Activated T-cell treated with anti-CD3 and anti-CD28 coated beads, Interleukin-2, amount 50 U/mL, for 4 hours (primary cell): ENCODE measurements at places on chromosomes 6 and 20.

GRCh38 chr6:42026540-42026939, 23.8 kb upstream of the TAF8 start:
- no peak for DNase-seq

DNA sequence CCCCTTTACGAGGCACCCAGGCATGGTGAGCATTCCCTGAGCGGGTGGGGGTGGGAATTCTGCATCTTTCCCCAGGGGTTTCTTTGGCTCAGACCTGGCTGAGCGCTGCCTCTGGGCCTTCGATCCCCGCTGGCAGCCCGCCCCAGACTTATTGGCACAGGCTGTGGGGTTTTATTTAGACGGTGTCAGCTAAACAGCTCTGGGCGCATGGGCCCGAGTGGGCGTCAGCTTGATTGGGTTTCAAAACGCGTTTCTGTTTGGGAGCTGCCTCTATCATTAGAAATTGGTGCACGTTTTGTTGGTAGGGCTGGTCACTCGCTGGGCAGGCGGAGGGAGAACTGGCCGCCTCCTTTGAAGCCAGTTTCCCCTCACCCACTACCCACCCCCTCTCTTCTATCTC, 21.0 kb downstream of the PMEPA1 start:
- no peak for DNase-seq

- no peak for DNase-seq
Measured at GRCh38 chr6:54802775-54803634, 43.6 kb upstream of the FAM83B start.

GRCh38 chr6:39199976-39200375, 29.3 kb downstream of the KCNK5 start:
- no peak for DNase-seq

DNA sequence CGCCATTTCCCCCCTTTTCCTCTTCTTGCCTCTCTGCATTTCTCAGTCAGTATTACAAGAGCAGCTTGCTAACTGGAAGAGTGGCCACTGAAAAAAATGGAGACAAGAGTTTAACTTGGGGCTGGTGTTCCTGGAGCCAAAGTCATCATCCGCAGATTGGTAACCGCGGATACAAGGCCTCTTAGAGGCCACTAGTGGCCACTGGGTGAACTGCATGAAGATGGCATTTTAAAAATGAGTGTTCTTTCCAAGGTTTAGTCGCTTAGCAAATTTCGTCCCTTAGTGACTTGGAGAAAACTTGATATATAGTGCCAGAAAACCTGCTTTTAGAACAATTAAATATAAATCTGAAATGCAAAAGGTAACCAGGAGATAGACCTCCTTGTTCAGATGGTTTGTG, 4.8 kb downstream of the F13A1 start:
- no peak for DNase-seq

DNA sequence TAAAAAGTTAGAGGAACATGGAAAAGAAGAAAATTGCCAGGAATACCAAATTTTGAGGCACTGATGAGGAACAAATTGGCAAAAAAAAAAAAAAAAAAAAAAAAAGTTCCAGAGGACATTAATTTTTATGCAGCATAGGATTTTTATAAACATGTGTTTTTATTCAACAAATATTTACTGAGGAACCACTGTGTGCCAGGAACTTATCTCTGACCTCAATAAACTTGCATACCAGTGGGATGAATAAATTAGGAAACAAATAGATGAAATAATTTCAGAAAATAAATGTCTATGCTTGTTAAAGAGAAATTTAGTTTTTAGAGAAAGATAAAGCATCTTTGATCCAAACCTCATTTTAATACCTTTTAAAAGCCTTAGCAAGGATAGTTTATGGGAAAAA, 175.1 kb downstream of the PDE10A start:
- DNase-seq: no peak

DNA sequence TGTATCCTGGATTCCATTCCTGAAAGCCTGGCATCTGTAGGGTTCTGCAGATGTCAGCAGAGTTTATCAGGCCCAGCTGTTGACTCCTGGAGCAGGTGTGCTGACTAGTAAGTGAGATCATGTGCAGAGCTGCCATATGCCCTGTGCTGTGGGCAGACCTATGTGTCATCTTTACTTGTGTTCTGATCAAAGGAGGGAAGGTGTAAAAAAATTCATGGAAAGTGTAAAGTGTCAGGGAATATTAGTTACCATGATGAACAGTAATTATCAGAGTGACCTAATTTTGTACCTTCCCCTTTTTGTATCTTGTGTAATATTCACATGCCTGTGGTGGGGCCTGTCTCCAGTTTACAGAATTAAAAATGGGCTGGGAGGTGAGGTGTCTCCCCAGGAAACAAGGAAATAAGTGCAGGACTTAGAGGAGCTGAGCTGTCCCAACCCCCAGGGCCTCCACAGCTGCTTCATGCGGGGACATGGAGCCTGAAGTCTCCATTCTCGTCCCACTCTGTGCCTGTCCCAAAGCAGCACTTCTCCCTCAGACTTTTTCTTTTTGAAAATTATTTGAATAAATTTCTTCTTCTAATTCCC, 148.2 kb upstream of the GGTLC1 start:
- no peak for DNase-seq

GRCh38 chr6:157788180-157788579, 34.9 kb upstream of the SNX9 start:
- no peak for DNase-seq

DNA sequence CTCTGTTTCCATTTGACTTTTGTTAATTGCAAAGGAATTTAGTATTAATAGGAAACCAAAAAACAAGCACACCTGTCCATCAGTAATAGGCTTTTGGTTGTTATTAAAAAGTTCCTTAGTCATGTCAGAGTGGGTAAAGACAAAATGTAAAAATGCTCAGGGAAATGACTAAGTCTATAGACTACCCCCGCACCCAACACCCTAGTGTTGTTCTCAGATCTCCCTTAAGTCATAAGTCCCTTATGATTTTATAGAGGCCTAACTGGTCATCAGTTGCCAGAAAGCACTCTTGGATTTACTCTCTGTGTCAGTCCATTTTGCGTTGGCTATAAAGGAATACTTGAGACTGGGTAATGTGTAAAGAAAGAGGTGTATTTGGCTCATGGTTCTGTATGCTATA, 52.8 kb downstream of the MAP3K4 start:
- DNase-seq: no peak

DNA sequence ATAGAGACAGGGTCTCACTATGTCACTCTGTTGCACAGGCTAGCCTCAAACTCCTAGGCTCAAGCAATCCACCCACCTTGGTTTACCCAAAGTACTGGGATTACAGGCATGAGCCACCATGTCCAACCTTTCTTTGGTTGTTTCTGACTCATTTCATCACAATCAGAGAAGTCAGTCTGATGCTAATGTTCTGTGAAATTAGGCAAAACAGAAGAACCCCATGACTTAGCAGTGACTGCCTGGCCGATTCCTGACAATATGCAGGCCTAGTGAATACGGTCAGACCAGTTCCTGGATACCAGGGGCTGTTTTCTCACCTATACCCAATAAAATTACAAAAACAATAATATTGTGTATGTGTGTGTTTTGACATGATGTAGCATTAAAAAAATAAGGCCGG, 58.8 kb upstream of the BTN3A2 start:
- no peak for DNase-seq

- DNase-seq: no peak
Measured at GRCh38 chr6:28589234-28589956, 63.7 kb downstream of the GPX5 start.

DNA sequence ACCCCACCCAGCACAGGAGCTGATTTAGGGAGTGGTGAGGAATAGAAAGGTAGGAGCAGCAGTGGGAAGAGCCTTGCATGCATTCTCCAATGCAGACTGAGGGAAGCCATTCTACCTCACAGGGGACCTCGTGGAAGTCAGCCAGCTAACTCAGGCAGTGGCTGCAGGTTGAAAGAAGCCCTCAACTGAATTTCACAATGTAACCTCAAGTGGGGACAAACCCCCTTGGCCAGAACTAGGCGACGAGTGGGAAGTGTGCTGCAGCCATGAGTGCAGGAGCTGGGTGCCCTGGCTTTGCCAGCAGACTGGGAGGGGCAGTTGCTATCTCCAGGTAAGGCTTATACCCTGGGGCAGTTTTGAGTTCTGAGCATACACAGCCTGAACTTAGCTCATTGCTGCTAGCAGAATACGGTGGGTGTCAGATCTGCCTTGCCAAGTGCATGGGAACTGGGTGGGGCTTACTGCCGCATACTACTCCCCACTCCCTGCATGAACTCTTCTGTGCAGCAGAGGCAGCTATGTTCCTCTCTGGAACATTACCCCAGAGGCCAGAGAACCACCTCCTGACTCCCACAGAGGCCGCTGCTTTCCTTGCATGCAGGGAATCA, 126.5 kb downstream of the CDK19 start:
- no peak for DNase-seq

DNA sequence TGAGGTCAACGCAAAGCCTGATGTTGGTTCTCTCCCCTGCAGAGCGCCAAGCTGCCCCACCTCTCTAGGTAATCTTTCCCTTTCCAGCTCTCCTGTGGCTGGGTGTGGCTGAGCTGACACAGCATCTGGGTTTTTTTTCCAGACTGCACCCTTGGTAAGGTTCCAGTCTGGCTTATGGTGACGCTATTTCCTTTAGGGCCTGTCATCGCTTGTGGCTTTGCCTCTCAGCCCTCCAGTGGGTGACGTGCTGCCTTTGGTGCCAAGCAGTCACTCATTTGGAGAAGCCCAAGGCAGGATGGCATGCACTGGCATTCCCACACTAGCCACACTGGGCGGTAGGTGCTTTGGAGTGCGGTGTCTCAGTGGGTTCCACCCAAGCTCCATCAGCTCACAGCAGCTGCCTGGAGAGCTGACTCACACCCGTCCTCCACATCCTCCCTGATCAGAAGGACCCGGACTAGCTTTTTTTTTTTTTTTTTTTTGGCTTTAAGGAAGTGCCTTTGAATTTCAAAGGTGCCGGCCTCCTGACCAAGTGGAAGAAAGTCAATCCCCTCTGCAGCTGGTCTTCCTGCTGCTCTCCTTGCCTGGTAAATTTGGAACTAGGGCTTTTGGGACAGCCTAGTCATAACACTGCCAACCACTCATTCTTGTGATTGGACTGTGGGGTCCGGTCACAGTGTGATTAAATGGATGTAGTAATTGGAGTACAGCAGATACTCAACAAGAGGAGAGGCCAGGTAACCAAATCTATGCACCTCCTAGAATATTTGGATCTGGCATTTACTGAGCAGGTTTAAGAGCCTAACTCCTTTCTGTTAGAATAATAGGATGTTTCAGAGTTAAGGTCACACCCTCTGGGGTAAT, 153.6 kb downstream of the CD83 start:
- peak; percentile 32 for DNase-seq

DNA sequence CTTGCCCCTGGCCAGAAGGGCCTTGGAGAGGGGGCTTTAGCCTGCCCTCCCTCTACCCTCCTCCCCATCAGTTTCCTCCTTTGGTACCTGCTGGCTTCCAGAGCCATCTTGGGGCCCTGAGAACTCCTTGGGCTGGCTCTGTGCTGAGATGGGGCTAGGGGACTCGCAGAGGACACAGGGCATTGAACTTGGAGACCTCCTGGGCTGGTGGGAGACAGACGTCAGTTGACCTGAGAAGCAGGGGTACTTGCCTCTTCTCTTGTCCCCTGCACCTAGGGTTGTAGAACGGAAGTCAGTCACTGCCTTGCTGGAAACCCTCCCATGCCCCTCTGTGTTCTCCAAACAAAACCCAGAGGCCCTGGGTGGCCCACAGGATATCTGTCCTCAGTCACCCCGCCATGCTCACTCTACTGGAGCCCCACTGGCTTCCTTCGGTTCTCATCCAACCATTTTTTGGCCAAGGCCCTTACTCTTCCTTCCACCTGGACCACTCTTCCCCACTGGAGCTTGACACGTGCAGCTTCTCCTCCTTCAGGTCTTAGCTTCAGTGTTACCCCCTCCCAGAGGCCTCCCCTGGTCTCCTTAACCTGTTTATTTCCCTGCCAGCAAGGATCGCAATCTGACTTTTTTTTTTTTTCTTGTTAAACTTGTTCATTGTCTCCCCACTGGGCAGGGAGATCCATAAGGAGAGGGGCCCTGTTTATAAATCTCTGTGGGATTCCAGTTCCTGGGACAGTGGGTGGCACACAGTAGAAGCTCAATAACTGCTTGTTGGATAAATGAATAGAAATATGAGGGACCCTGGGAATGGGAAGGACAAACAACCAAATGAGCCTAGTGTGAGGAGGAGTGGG, 971 bp downstream of the RBCK1 start:
- DNase-seq: no peak

- DNase-seq: peak; percentile 8
Measured at GRCh38 chr6:130293800-130294199, 71.0 kb upstream of the SAMD3 start.

GRCh38 chr6:112036088-112036637, 17.7 kb upstream of the CCN6 start:
- no peak for DNase-seq
